ENCODE measurements at places on chromosomes 13 and 19.
A peak's percentile ranks its signal among the peaks of the same experiment; 100 is the strongest.

DNA sequence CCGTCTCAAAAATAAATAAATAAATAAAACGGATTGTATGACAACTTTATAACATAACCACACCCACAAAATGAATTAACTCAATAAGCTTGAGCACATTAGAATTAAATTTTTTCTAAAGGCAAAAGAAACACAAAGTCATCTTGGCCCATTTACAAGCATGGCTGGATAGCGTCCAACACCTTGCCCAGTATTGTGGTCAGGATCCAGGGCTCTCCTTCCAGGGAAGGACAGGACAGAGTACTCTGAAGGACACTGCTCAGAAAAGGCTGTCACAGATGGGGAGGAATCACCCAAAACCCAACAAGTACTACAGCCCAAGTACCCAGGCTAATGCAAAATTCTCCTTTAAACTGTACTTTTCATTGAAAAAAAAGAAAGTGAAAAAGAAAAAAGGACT is 27.1 kb downstream of the SUGP2 start:
- DNase-seq = no peak

GRCh38 chr19:31353833-31354232 is 4.6 kb upstream of the TSHZ3 start:
- DNase-seq = no peak

DNA sequence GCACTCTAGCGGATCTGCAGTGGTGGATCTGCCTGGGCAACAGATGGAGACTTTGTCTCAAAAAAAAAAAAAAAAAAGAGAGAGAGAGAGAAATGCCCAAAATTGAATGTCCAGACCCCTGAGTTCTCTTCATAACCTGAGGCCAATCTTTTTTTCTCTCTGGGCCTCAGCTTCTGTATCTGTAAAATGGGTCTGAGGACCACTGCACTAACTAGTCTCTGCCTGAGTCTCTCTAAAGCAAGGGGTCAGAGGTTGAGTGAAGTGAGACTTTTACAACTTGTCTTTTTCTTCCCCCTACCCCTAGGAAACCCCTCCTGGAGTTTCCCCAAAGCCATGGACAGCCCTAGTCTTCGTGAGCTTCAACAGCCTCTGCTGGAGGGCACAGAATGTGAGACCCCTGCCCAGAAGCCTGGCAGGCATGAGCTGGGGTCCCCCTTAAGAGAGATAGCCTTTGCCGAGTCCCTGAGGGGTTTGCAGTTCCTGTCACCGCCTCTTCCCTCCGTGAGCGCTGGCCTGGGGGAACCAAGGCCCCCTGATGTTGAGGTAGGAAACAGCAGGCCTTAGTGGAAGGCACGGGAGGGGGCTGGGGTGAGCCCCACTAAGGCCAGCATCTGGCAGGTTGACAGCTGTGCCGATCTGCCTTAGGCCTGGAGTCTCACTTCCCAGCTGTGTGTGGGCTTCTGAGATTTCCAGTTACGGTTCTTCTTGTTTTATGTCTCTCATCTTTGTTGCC is 1.8 kb downstream of the TMEM91 start:
- DNase-seq = no peak

DNA sequence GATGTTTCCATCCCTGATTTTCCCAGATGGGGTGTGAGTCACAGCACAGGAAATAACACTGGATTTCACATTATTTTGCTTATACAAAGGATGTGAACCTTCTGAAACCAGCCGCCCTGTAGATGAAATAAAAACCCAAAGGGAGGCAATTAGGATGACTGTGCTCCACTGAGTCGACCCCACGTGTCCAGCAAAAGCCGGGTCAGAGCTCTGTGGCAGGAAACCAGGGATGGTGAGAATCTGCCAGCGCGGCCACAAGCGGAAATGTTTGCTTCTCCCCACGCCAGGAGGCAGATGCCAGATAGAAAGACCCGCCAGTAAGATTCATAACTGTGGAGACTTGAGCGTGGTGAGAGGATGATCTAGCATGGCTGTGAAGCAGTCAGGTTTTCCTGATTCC is 764.4 kb downstream of the LIG4 start:
- peak; percentile 99 for DNase-seq
